IMR-90 (cell line): ENCODE measurements at places on chromosomes 1 and 21. TPM values are rescaled to one million over a fixed set of nuclear protein-coding genes. Genes with fewer than 3 reads are reported as not detected.

DNA sequence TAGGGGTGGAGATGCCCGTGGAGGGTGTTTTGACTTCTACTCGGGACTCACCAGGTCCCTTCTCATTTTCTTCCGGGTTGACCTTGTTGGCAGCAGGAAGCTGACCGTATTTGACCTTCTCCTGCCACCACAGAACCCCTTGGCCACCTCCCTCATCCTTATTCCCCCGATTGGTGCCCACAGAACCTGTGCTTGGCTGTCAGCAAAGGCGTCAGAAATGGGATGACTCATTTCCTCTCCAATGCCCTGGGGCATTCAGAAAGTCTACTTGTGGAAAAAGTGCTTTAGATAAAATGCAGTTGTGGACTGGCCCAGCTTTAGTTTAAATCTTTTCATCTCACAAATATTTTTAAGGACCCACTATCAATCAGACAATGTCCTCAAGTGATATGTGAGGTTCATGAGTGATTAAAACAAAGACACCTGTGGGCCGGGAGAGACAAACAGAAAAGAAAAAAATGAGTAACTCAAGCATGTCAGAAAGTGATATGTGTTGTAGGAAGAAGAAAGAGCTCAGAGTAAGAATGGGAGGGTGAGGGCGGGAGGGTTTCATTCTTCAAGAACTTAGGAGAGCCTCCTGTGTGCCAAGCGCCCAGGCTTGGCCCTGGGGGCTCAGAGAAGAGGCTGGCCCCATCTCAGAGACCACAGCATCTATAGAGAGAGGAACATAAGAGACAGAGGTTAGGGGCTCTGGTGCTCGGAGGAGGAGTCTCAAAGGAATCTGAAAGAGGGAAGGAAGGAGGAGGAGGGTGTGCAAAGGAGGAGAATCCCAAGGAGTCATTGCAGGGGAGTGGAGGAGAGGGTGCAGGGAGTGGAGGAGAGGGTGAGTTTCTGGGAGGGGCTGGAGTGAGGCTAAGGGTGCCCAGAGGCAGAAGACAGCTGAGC is 221.6 kb upstream of the VAMP3 start:
- DNase-seq: peak; percentile 87

GRCh38 chr1:53270107-53270506 is 31.8 kb upstream of the MAGOH start:
- DNase-seq: no peak

- peak; percentile 30 for DNase-seq
These were observed 116.2 kb upstream of the FGGY start for GRCh38 chr1:59180735-59181134.

Gene TBX15
- total RNA-seq: not detected in 2 replicates

DNA sequence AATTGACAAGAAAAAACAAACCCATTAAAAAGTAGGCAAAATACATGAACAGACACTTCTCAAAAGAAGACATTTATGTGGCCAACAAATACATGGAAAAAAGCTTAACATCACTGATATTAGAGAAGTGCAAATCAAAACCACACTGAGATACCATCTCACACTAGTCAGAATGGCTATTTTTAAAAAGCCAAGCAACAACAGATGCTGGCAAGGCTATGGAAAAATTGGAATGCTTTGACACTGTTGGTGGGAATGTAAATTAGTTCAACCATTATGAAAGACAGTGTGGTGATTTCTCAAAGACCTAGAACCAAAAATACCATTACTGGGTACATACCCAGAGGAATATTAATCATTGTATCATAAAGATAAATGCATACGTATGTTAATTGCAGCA is 641.1 kb upstream of the B3GALT2 start:
- DNase-seq: no peak

DNA sequence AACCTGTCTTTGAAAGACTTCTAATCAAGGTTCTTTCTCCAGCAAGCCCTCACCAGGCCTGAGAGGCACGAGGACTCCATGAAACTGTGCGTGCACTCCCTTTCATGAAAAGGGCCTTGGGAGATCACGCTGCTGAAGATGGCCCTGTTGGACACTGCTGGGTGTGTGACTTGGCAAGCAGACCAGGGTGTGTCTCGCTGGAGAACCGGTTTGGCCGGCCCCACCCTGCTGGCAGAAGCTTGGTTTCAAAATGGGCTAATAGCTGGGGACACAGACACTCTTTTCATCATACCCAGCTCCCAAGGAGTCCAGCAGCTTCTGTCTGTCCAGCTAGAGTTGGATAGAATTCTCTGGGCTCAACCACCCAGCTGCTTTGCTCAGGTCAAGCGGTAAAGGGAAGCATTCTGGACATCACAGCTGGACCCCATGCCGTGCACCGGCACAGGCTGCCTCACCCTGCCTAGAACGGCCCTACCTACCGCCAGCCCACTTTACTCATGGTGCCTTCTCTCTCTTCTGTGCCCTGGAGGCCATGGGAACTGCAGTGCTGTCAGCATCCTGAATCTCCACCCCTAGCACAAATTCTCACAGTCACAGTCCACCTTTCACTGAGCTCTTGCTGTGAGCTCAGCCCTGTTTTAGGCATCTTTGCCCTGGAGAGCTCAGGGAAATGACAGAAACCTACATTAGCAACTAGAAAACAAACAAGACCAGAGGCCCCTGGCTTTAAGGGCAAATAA is 24.6 kb downstream of the PKP1 start:
- DNase-seq: no peak

GRCh38 chr1:75559800-75560199 is 51.1 kb downstream of the SLC44A5 start:
- DNase-seq: no peak

DNA sequence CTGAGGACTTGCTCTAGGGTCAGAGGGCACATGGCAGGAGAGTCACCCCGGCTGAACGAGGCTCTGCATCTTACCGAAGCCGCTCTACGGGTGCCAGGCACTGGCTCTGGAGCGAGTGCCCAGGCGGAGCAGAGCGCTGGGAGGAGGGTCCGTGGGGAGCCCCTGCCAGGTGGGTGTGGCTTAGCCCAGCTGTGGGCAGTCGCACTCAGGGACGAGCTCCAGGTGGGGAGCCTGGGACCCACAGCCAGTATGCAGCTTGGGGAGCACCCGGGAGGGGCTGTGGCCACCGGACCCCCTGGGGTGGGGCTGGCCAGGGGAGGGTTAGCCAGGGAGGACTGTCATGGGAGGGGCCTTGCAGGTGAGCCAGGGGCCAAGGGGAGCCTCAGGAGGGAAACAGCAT is 3.8 kb downstream of the AGRN start:
- DNase-seq: no peak

DNA sequence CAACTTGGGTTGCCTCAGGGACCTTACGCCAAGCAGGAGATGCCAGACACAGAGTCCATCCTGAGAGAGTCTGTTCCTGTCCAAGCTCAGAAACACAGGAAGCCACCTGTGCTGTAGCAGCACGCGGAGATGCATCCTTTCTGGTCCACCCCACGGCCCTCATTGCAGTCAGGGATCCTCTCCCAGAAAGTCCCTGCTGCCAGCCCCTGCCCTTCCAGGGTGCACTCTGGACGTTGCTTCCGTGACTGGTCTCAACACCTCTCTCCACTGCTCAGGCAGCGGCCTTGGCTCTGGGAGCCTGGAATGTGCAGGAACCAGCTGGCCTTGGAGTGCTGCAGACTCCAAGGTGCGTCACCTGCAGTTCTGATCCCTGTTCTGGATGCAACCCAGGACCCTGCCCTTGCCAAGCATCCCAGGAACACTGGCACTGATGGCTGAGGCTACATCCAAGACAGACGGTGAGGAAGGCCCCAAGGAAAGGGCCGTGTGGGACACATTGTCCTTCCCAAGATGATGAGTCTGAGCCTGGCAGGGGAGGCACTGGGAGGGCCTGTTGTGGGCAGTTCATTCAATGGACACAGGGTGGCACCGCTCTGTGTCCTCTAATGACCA is 21.7 kb upstream of the COL6A1 start:
- no peak for DNase-seq

GRCh38 chr1:207826557-207827487 is 75.0 kb downstream of the CD46 start:
- no peak for DNase-seq

- no peak for DNase-seq
These were observed 2.9 kb downstream of the CCDC30 start for GRCh38 chr1:42466030-42466429.

GRCh38 chr1:15272009-15272781 is 25.2 kb downstream of the FHAD1 start:
- peak; percentile 73 for DNase-seq

Gene FMO5
- total RNA-seq: 0.36 and 0.83 TPM in 2 replicates

GRCh38 chr21:37045149-37045548 is 27.7 kb downstream of the PIGP start:
- no peak for DNase-seq

DNA sequence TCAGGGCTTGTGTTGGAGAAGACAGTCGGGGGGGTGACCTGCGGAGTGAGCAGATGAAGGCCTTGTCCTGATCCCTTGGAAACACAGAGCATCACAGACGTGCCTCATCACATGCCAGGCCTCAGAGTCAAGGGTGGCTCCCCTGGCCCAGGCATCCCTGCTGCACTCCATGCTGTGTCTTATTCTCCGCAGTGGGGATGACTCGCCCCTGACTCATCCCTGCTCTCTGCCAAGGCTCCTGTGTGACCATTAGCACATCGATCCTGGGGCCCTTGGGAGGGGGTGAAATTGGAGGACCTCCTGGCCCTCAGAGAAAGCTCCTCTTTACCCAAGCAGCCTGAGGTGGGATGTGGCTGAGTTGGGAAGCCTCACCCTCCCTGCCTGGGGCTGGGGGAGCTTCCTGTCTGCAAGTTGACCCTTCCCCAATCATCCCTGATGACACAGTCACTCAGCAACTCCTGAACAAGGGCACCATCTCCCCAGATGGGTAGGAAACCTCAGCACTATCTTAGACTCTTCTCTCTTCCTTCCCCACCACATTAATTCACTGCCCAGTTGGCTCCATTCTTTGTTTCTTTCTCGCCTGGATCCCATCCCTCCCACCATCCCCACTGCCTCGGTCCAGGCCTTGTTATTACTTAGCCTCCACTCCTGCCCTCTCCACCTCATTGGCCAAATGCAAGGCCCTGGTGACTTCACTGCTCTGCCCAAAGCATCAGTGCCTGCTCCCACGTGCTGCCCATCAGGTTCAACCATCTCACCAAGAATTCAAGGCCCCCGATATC is 74.6 kb downstream of the CAMK2N1 start:
- peak; percentile 97 for DNase-seq

Gene FMO4
- total RNA-seq: 0.36 and 0.56 TPM in 2 replicates

DNA sequence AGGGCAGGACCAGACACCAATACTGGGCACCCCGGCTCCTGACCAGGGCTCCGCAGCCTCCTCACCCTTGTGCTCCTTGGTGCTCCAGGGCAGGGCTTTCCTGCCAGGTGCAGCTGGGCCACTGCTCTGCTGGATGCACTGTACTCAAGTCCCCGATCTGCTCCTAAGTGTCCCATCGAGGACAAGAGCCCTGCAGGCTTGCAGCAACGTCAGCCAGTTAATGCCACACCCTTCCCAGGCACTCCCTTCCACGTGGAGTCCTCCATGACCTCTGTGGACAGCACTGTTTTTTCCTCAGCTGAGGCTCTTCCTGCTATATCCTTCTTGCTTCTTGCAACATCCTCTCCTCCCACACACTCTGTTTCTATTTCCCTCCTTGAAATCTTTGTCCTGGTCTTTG is 94.0 kb upstream of the NGF start:
- DNase-seq: peak; percentile 71

GRCh38 chr1:207002724-207003146 is 29.8 kb downstream of the C1orf116 start:
- DNase-seq: peak; percentile 26

Gene LCE1C
- total RNA-seq: not detected in 2 replicates
